ENCODE measurements at places on chromosomes 4 and X.

- DNase-seq, result no peak
These were observed 71.9 kb downstream of the PDLIM5 start for GRCh38 chr4:94523617-94524016.

- no peak for DNase-seq
These were observed 347.4 kb downstream of the BCOR start for GRCh38 chrX:39750256-39750790.

- no peak for DNase-seq
These were observed 1.6 kb upstream of the PHOX2B start for GRCh38 chr4:41750121-41750625.

- DNase-seq, result no peak
These were observed 190.1 kb upstream of the BMP3 start for GRCh38 chr4:80840396-80840795.

DNA sequence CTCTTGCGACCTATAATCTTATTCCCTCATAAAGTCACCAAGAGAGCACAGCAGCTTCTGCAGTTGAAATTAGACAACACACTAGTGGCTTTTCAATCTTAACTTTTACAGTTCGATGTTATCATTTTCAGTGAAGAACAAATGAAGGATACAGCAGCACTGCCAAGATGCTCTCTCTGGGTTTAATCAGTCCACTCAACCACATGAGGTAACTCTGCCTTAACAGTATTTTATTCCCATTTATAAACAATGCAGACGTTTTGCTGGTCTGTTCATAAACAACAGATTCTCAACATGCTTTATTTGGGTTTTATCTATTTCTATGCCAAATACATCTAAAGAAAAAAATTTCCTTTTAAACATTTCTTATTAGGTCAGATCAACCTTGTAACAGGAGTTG is 646.0 kb upstream of the FAM241A start:
- no peak for DNase-seq

GRCh38 chr4:88866862-88867550 is 169.4 kb upstream of the NAP1L5 start:
- no peak for DNase-seq

DNA sequence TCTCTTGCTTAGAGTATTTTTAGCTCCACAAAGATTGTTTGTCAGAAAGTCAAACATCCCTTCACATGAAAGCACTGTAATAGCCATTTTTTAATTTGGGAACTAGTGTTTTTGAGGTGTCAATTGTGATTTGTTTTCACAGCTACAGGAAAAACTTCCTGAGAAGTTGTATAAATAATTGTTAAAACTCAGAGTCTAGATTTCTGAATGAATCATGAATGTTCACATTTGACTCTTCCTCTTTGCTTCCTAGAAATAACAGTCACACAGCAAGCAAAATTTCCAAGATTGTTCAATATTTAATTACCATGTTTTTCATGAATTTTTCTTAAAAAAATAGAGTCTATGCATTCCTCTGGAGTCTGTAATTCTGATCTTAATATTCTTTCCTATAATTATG is 156.9 kb upstream of the SLC7A11 start:
- no peak for DNase-seq

DNA sequence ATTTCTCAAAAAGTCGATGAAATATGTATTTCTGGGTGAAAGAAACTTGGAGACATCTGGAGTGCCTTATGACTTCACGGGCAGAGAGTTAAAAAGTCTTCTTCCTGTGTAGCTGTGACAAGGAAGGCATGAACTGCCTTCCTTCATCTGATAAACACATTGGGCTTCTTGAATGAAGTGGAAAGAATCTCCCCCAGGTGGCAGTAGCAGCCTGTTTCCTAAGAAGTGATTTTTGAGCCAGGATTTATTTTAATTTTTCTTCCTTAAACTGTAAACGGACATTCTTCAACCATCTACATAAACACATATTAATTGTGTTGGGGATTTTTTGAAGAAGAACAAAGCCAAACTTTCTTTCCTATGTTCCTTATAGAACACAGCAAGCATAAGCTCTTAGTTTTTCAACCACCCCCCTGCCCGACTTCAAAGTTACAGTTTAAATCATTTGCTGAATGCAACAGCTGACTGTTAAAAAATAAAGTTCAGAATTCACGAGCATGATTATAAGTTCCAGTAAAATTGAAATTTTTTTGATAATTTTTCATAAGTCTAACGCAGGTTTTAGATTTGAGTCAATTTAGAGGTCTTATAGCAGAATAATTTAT is 980 bp upstream of the GIMD1 start:
- DNase-seq, result no peak

DNA sequence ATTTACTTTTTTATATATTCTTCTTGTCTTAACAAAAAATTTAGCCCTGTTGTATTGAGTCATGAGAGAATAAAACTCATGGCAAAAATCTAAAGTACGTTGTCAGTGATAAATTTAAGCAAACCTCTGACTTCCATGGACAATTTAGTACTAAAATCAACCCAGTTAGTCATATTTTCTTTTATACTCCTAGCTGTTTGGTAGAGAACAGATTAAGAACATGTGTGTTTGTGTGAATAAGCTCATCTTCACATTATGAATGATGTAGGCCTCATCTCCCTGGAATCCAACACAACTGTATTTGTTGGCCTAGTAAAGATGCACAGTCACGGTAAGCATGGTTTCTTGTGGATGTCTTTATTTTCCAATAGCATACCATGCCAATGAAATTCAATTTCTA is 40.8 kb upstream of the FAM47B start:
- DNase-seq, result no peak

DNA sequence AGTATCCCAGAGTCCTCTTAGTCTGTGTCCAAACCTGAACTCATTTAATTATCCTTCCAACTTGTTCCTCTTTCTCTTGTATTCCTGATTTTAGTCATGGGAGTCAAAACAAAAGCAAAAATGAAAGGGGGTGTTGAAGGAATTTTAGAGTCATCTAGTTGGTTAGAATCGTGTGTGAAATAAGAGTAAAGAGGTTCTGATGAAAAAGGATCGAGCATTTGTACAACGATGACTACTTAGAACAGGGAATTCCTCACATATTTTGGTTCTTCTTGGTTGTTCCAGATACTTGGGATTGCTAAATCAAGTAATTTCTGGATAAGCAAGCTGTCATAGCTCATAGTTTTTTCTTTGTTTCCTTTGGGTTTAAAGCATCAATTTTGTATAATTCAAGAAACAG is 194.4 kb downstream of the BCOR start:
- DNase-seq, result no peak
